BJ (cell line): ENCODE measurements at places on chromosomes 4 and X.

GRCh38 chr4:75099321-75099720 lies 166.4 kb downstream of the PARM1 start:
- DNase-seq, result no peak

- no peak for DNase-seq
These were observed 398.3 kb upstream of the FAM47C start for GRCh38 chrX:36609616-36610585.

GRCh38 chr4:27000122-27000521 lies 139.5 kb downstream of the STIM2 start:
- no peak for DNase-seq

DNA sequence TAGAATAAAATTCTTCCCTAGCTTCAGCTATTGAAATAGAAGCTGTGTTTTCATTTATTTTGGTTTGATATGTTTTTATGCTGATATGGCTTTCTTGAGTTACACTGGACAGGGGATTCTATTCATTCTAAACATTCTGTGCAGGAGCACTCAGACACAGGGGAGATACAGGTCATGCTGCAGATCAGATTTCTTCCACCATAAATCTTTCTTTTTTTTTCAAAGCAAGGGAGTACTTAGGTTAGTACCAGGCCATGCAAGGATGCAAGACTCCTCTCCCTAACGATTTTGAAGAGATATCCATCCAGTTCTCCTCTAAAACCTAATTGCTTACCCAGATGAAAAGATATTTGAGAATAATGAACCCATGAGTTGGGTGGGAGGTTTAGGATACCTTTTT lies 21.4 kb downstream of the ETDC start:
- no peak for DNase-seq

- no peak for DNase-seq
These were observed 36.0 kb downstream of the PLAC1 start for GRCh38 chrX:134622056-134622812.

DNA sequence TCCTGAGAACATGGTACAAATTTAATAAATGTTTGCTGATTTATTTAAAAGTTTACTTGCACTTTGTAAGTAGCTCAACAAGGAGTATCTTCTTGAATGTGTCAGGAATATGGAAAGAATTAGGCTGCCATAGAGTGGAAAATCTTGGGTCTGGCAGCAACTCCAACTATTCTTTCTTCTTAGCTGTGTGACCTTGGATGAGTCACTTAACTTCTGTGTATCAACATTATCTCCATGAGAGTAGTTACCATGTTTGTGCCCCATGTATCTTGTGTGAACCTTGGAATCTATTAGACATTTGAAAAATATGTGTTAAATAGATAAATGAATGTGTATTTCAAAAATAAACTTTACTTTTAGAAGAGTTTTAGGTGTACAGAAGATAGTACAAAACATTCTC lies 348.8 kb downstream of the GBA3 start:
- no peak for DNase-seq

DNA sequence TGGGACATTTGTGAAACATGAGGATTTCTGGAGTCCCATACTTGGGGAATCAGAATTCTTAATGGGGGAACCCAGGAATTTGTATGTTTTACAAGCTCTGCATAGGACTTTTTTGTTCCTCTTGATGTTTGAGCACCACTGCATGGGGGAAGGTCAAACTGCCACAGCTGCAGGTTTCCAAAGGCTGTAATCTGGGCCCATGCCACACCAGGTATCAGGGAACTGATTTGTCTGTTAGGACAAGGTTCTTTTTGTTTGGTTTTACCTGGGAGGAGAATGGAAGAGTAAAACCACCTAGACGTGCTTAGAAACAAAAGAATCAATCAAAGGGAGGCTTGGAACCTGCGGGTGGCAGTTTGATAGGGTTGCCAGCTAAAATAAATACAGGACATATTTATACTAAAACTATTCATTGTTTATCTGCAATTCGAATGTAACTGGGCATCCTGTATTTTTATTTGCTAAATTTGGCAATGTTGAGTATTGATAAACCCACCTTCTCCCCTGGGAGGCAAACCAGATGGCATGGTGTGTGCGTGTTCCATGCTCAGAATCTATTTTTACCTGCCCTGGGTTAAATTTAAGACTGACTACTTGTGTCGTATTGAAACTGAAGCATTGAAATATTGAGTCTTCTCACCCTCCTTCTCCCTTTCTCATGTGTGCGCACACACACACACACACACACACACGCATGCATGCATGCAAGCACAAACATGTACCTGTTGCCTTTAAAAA lies 63.7 kb downstream of the TMEM164 start:
- DNase-seq, result no peak

DNA sequence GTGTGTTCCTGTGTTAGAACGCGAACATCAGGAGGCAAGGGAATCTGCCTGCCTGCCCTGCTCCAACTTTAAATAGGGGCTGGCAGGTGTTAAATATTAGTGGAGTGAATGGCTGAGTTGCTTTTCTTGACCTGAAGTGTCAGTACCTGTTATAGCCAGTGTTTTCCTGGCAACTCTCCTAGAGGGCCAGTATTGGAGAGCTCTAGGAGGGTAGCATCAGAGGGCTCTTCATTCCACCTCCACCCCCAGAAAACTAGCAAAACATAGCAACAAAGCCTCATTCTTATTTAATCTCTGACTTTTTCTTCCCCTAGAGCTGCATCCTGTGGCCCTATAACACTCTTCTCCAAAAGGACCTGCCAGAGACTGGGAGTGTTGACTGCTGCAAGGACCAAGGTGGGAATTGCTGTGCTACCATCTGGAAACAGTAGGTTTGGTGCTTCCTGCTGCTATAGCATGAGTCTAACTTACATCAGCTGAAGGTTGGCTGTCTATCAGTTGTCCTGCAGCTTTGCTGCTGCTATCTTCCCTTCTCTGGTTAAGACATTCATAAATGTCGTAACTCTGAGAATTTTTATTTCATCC lies 33.5 kb downstream of the SGMS2 start:
- no peak for DNase-seq

DNA sequence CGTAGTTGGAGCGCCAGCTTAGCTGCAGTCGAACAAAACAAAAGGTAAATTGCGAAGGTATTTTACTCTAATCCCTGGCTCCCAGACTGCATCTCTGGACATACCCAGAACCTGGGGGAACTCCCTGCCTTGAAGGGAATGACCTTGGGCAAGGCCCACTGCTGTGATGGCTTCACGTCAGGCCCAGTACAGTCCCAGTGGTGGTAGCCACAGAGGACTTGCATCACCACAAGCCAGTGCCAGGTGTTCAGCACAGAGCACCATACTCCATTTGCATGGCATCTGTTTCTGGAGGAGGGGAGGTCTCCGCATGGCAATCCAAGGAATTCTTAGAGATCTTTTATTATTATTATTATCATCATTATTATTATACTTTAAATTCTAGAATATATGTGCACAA lies 5.6 kb downstream of the ETDA start:
- no peak for DNase-seq

GRCh38 chr4:164136180-164136616 lies 617.7 kb upstream of the SMIM31 start:
- no peak for DNase-seq
